Right hindlimb (tissue), 1 donor: ENCODE measurements at places on chromosomes 11 and 22.
A peak's percentile ranks its signal among the peaks of the same experiment; 100 is the strongest.

DNA sequence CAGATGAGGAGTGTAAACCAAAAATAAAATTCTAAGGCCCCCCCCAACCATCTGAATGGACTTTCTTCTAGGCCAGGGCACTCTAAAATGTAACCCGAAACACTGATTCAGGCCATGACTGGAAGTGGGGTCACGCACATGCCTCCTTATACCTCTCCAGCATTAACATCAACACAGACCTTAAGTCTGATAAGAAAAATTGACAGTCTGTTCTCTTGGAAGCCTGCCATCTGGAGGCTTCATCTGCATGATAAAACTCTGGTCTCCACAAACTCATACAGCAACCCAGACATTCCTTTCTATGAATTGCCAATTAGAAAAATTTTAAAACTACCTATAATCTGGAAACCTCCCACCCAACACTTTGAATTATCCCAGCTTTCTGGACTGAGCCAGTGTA, 3.9 kb upstream of the SERGEF start:
- DNase-seq: no peak

DNA sequence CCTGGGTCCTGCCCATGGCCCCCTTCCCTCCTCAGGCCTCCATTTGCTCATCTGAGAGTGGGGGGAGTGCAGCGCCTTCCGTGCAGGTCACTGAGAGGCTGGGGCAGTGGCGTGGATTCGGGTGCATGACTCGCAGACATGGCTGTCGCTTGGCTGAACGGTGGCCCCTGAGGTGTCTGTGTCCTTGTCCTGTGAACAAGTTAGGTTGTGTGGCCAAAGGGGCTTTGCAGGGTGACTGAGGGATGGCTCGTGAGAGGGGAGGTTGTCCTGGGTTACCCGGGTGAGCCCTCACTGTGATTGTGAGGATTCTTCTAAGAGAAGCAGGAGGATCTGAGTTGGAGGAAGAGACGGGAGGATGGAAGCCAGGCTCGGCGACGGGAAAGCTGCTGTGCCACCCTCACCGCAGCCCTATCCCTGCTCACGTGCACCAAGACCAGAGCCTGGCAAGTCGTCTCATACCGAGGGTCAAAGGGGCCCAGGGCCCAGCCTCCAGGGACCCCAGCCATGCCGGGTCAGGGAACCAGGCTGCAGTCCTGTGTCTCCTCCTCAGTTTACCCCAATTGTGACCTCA, 79.1 kb downstream of the KCNQ1 start:
- DNase-seq: peak; percentile 9

- DNase-seq: no peak
Observed at GRCh38 chr11:55791606-55792005, 3.8 kb upstream of the OR5D14 start.

DNA sequence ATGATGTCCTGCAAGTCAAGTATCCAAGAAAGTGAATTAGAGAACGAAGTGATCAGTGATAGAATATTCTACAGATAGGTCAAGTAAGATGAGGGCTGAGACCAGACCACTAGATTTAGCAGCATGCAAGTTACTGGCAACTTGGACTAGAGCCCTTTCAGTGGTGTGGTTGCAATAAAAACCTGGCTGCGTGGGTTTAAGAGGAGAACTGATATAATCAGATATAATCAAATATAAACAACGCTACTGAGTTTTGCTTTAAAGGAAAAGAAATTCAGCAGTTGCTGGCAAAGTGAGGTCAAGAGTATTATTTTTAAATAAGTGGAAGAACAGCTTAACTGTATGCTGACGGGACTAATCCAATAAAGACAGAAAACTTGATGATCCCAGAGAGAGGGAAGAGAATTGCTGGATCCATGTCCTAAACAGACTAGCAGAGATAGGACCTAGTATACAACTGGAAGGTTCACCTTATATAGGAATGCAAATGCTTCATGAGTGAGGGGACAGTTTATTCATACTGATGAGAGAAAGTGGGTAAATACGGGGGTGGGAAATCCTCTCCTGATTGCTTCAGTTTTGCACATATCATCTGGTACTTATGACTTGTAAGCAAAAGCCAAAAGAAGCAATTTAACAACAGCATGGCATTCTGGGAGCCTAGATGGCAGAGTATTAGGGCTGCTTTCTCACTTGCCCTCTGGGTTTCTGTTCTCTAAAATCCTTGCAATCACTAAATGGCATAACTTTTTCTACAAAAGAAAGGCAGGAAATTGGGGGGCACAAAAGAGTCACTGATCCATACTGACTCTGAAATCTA, 146.2 kb downstream of the RBFOX2 start:
- no peak for DNase-seq

DNA sequence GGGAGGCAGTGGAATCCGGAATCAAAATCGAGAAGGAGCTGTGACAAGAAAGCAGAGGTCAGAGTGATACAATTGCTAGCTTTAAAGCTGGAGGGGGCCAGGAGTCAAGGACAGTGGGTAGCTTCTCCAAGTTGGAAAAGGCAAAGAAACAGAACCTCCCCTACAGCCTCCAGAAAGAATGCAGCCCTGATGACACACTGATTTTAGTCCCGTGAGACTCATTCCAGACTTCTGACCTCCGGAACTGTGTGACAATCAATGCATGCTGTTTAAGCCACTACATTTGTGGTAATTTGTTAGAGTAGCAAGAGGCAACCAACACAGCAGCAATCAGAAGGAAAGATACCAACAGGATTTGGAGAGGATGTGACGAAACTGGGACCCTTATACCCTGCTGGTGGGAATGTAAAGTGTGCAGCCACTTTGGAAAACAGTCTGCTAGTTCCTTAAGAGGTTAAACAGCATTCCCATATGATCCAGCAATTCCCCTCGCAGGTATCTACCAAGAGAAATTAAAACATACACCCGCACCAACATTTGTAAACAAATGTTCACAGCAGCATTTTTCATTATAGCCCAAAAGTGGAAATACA, 66.7 kb downstream of the DSCAML1 start:
- no peak for DNase-seq

GRCh38 chr11:82907371-82907770, 5.8 kb downstream of the DDIAS start:
- DNase-seq: no peak

GRCh38 chr11:57315491-57315890, 9.3 kb downstream of the TNKS1BP1 start:
- no peak for DNase-seq

DNA sequence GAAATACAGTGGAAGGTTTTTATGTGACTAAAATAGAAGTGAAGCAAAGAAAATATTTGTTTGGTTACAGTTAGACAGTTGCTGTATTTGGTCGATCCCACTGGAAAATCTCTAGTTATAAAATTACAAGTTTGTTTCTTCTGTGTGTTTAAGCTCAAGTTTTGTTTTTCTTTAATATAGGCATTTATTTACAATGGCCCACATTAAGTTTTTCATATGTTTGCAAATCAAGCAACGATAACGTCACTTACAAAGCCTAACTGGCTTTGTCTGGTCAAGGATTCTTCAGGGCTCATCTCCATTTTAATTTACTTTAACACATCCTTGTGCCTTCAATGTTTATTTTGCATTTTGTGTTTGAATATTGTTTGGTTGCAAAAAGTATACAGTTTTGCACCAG, 270.6 kb downstream of the LUZP2 start:
- no peak for DNase-seq

- peak; percentile 74 for DNase-seq
Observed at GRCh38 chr11:7442588-7443215, 42.6 kb upstream of the OLFML1 start.

DNA sequence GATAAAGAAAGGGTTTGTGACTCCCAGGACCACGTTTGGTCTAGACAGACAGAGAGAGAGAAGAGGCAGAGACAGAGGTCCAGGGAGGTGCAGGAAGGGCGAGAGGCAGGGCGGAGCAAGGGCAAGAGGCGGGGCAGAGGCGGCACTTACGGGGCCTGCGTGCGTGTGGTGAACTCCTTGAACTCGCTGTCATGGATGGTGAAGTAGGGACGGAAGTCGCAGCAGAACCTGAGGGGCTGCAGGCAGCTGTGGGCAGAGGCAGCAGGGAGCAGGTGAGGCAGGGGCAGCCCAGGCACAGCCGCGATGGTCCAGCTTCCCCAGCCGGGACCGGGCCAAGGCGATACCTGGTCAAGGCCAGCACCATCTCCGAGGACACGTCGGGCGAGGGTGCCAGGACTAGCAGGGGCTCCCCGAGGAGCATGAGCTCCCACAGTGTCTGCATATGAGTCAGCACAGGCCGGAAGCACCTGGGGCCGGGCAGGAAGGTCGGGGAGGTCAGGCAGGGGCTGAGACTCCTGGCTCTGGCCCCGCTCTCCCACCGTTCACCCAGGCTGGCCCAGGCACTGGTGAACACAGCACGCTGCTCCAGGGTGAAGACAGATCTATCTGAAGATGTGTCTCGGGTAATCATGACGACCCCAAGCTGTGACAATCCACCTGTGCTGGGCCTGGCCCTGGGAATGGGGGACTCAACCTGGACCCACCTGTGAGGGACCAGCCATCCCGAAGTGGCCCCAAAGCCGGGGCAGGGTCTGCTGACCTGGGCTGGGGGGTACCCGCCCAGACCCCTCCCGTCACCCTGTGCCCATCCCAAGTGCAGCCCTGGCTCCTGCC, 7.2 kb upstream of the PLXNB2 start:
- no peak for DNase-seq

GRCh38 chr11:17382046-17382728, 6.3 kb downstream of the KCNJ11 start:
- DNase-seq: no peak

DNA sequence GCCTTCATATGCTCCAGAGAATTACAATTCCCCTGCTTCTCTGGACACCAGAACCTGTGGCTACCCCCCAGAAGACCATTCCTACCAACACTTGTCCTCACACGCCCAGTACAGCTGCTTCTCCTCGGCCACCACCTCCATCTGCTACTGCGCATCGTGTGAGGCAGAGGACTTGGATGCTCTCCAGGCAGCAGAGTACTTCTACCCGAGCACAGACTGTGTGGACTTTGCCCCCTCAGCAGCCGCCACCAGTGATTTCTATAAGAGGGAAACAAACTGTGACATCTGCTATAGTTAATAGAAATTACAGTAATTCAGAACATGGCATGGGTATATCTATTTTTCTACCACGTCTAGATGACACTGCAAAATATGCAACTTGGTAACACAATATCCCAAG, 9.8 kb downstream of the POU2AF3 start:
- DNase-seq: peak; percentile 78
